ENCODE measurements at places on chromosomes 5 and 9.

- no peak for ATAC-seq
Observed at GRCh38 chr5:68465133-68465532, 249.6 kb downstream of the PIK3R1 start.

DNA sequence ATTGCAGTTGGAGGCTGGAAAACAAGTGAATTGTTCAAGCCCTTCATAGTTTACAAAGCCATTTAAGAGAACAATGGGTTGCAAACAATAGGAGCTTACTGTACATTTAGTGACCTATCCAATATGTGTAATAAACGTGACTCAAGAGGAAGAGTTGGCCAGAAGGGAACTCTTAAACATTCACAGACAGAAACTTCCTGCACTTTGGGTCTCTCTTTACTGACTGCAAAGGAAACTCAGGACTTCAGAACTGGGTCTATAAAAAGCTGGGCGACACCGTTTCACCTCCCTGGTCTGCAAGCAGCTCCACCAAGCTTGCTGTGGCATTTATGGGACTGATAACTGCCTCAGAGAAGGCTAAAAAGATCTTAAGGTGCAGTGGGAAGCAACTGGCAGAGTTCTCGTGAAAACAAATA lies 48.7 kb upstream of the SPATA31D4 start:
- no peak for ATAC-seq

GRCh38 chr9:118414676-118415075 lies 710.5 kb downstream of the TLR4 start:
- no peak for ATAC-seq

DNA sequence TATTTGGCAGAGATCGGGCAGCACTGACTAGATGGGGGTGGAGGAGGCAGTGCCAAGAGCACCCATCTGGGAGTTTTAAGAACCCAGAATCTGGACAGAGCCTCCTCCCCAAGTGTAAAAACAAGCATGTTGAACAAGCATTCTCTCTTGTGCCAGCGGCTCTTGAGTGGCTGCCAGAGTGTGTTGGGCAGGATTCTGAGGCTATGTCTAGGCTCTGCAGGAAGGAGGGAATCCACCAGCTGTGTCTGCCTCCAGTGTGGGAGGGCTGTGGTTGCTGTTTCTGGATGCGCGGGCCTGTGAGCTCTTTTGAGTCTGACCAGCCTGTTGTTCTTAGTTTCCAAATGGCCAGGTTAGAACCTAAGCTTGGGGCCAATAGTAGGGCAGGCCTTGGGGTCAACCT lies 39.8 kb downstream of the HMCN2 start:
- ATAC-seq, result no peak

- no peak for ATAC-seq
Observed at GRCh38 chr5:179008667-179009066, 13.5 kb upstream of the GRM6 start.

DNA sequence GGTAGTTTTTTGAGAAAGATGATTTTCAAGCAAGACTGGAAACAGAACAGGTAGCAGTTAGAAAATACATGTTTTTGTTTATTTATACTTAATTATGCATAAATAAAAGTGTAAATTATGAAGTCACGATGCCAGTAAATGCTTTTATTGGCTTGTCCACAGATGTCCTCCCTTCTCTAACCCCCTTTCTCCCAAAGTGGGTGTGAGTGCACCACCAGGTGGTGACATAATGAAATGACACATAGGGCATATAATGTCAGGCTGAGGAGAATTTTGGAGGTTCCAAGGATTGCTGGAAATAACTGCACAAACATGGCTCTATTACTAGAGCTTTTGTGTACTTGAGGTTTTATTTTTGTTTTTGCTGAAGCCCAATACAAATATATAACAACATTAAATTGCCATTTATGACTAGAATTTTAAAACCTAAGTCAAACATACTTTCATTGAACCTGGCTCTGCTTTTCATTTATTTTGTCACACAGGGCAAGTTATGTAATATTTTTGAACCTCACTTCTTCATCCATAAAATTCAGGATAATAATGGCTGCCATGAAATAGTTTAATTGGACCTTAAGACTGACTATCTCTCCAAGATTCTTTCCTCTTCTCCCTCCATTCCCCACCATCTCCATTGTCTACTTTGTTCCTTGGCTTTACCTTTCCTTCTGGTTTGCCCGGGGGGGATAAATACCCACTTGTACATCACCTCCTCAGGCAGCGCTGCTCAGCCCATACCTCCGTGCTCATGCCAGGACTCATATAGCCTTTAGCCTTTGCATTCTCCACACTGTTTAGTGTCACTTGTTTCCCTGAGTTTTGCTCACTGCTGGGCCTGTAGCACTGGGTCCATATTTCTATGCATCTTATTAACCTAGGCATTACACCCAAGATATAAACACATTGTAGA lies 168.8 kb downstream of the PDE4D start:
- no peak for ATAC-seq

DNA sequence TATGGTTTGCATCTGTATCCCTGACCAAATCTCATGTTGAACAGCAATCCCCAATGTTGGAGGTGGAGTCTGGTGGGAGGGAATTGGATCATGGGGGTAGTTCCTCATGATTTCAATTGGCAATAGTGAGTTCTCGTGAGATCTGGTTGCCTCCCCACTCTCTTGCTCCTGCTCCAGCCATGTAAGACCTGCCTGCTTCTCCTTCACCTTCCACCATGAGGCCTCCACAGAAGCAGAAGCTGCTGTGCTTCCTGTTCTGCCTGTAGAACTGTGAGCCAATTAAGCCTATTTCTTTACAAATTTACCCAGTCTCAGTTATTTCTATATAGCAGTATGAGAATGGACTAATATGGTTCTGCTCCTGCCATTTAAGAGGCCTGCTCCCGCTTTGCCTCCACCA lies 32.9 kb downstream of the SCAI start:
- no peak for ATAC-seq

- ATAC-seq, result peak; percentile 4
Observed at GRCh38 chr5:181217111-181217802, 5.8 kb upstream of the TRIM41 start.

DNA sequence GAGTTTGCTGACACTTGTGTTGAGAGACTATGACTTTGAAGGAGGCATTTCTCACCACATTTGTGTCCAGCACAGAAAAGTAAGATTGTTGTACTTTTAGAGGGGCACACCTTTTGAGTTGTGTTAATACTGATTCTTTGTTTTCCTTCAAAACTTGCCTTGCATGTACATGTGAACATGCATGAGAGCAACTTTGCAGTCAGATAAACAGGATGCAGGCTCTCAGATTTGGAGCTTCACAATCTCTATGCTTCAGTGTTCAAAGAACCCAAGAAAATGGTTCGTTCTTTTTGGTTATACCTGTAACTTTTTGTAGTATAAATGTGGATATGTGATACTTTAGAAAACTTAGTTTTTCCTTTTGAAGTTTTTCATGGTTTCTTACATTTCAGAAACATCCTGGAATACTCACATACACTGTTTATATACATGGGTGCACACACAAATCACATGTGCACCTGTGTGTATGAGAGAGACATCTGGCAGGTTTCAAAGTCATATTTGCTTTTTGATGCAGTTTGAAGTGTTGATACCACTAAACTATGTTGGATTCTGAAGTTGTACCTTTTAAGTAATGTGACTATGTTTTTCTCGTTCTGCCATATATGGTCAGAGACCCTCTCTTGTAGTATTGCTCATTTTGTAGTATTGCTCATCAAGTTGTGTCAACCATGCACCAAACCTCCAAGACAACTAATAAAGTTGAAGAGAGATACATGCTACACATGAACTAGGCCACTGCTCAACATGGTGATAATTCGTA lies 190.7 kb downstream of the CD180 start:
- peak; percentile 39 for ATAC-seq

DNA sequence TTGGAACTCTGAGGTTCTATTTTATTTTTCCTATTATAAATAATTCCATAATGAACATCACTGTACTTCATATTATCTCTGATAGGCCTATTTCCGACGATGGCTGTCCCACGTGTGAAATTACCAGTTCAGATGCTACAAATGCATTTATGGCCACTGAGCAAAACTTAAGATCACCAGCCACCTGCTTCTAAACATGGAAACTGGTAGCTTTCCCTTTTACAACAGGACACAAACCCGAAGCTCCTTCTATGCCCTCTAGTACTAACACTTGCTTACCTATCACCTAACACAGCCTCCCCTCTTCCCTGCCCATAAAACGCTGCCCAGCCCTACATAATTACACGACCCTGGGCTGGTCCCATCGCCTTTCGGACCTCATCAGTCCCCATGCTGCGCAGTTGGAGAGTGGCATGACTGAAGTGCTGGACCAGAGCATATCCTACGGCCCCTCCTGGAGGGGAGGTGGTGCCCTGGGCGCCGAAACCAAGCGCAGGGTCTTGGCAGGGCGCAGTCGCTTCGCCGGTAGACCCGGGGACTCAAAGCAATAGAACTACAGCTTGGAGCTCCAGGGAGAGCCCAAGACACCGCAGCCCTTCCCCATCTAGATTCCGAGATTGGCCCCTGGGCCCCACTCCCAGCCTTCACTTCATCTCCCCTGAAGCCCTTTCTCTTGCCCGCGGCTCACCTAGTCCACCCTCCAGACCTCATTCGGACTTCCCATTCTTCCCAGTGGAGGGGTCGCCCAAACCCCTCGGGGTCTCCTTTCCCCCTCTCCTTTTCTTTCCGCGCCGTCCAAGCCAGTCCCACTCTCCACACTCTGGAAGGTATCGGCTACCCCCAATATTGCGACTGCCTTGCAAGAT lies 1.0 kb upstream of the SAP30L start:
- ATAC-seq, result no peak

DNA sequence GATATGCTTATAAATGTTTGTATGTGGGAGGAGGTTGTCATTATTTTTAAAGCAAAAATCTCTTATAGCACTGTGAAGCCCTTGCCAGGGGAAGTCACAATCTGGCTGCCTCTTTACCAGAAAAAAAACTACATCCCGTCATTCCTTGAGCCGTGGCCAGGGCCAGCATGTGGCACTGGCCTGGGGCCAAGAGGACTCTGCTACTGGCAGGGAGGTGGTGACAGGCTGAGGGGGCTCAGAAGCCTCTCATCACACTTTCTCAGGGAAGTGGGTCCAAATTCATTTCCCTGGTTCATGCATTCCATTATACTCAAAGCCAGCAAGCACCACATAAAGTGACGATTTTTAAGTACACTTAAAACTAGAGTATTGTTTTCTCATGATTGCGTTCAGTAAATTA lies 457.3 kb downstream of the ZNF608 start:
- no peak for ATAC-seq

- ATAC-seq, result no peak
Observed at GRCh38 chr9:14769230-14769571, 46.7 kb upstream of the CER1 start.

- no peak for ATAC-seq
Observed at GRCh38 chr5:6472792-6473191, 24.1 kb downstream of the UBE2QL1 start.

- peak; percentile 87 for ATAC-seq
Observed at GRCh38 chr5:139422307-139422893, 16.9 kb downstream of the DNAJC18 start.

DNA sequence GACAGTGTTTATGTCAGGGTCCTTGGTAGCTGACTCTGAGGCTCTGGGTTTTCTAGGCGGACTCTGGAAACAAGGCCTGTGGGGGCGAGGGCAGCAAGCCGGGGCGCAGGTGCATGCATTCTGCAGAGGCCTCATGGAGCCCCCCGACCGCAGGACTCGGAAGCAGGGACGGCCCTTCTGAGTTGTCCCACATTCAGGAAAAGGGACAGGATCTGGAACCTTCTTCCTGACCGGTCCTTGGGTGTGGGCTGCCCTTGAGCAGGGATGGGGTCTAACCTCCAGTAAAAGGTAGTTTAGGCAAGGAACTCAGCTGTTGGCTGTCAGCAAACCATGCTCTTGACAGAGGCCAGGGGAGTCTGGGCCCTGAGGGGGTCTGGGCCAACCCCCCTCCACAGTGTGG lies 7.4 kb upstream of the COL5A1 start:
- ATAC-seq, result no peak

DNA sequence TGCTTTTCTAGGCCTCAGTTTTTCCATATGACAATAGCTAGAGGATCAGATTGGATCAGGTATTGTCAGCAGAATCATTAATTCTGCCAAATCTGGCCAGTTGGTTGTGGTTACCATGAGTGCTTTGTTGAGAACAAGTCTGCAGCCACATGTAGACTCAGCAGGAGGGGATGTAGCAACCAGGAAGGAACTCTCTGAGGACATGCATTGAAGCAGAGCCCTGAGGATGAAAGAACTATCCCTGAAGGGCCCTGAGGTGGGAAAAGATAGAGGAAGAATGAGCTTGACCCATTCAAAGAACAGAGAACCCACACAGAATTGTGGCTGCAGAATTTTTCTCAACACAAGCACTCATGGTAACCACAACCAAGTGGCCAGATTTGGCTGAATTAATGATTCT lies 60.1 kb upstream of the AFAP1L1 start:
- no peak for ATAC-seq

- ATAC-seq, result no peak
Observed at GRCh38 chr5:134582941-134583340, 49.7 kb downstream of the SAR1B start.

DNA sequence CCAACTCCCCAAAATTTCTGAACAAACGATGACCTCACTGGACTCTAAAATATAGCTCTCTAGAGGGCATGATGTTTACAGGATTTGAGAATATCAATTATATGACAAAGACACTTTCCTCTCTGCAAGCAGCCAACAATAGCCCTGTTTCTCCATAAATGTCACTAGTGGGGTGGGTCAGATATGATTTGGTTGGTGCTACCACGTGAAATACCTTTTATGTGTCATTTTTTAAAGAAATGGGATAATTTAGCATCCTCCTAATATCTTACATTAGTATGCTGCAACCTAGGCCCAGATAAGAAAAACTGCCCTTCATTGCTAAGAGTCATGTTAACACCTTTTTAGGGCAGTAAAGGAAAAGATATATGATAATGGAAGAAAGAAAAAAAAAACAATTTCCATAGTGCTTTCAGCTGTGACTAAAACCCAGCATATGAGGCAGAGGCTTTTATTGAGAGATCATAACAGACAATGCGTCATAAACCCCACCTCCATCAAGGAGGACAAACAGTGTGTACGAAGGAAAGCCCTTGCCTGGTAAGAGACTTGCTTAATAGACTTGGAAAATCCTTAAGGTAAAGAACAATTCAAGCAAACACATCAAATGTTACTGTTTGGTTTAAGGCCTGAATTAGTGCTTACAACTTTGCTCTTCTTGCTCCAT lies 372.4 kb upstream of the PAPPA start:
- ATAC-seq, result no peak

DNA sequence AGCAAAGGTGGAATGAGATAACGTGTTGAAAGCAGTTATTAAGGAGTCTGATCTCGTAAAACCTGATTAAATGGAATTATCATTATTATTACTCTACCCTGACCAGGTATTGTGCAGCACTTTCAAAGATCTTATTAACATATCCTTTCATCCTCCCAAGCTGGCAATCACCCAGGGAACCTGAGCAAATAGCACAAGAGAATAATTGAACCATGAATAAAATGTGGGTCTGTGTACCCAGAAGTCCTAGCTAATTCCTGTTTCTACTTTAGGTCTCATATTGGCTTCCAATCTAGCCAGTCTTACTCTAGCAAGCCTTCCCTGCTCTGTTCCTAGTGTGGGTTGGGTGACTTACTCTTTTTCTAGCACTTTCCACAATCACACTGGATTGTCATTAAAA lies 162.2 kb upstream of the STK32A start:
- no peak for ATAC-seq

GRCh38 chr9:128689820-128690683 lies 1.0 kb downstream of the SET start:
- ATAC-seq, result peak; percentile 5

Data from activated CD4-positive, CD25-positive, alpha-beta regulatory T cell treated with anti-CD3 and anti-CD28 coated beads, Interleukin-2, amount 50 U/mL, for 24 hours (primary cell).